Prostate gland (tissue), 2 donors: ENCODE measurements at places on chromosomes 16 and 17. TPM values are rescaled to one million over a fixed set of nuclear protein-coding genes. Genes with fewer than 3 reads are reported as not detected.

The WFIKKN2 gene
- 2.4 TPM for total RNA-seq

The NEK8 gene
- 5.1 TPM for total RNA-seq

The PHF12 gene
- total RNA-seq: 74.9 TPM

The MYOCD gene
- total RNA-seq: 43.8 TPM
